ENCODE measurements at places on chromosomes 2 and 18.

- no peak for DNase-seq
Observed at GRCh38 chr2:1795261-1796231, 51.2 kb upstream of the PXDN start.

GRCh38 chr2:17818235-17818815, 2.1 kb downstream of the MSGN1 start:
- DNase-seq, result no peak

DNA sequence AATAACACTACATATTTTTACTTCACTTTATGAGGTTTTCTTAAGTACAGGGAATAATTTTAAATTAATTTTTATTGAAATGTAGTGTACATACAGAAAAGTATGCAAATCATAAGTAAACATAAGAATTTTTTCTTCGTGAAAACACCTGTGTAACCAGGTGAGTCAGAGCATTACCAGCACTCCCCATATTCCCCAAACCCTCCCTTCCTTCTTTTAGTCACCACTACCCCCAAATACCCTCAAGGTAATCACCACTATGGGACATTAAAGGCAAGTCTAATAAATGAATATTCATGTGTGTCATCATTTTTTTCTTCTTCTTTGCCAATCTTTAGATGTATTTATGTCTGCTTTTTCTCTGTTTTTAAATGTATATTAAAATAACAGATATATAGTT, 139.9 kb upstream of the LTBP1 start:
- DNase-seq, result no peak

DNA sequence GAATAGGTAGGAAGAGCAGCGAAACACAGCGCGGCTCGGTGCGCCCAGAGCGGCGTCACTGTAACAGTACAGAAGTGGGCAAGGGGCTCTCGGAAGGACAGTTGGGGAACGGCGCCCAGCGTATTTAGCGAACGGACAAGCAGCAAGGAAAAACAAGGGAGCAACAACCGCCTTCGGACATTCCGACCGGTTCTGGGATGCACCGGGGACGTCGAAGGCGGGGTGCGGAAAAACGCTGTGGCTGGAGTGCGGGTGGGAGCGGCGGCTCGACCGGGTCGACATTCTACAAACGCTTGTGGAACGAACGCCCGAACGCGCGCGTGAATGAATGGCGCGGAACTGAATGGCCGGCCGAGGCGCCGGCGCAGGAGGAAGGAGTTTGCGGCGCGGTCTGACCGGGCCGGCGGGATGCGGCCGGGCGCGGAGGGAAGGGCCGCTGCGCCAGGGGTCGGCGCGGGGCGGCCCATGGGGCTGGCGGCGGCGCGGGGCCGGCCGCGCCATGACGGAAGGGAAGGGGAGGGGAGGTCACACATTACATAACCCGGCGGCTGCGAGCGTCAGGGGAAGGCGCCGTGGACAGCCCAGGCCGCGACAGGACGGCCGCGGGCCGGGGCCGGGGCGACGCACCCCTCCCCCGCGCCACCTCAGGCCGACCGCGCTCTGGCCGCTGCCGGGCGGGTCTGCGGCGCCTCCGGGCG, 605 bp downstream of the REV1 start:
- peak; percentile 51 for DNase-seq

DNA sequence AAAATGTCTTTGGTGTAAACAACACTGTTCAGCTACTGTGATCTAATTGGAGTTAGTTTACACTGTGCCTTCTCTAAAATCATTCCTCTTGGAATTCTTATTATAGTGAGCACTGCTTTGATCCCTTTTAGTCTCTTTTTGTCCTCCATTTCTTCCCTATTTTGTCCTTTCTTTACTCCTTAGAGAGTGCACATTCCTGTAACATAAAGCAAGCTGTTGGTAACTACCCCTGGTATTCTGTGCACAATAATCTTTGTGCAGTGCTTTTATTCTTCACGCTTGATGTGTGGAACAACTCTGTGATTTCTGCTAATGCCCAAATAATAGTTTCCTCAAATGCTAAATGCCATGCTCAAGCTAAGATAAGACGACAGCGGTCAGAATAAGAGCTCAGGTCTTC, 401.5 kb downstream of the DPP10 start:
- no peak for DNase-seq

GRCh38 chr2:197786010-197786877, 1.1 kb upstream of the BOLL start:
- DNase-seq, result peak; percentile 47

GRCh38 chr2:81077396-81077795, 772.8 kb upstream of the LRRTM1 start:
- DNase-seq, result no peak

DNA sequence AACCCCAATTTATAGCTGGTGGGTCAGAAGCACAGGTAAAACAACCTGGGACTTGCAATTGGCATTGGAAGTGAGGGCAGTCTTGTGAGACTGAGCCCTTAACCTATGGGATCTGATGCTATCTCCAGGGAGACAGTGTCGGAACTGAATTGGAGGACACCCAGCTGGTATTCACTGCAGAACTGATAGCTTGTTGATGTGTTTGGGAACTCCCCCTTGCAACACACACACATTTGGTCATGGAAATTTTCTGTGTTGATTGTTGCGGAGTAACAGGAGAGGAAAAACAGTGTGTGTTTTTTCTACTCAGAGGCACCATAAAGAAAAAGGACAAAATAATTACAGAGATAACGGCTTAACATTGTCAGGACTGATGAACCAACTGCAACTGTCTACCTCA, 16.1 kb downstream of the TPGS2 start:
- DNase-seq, result no peak

DNA sequence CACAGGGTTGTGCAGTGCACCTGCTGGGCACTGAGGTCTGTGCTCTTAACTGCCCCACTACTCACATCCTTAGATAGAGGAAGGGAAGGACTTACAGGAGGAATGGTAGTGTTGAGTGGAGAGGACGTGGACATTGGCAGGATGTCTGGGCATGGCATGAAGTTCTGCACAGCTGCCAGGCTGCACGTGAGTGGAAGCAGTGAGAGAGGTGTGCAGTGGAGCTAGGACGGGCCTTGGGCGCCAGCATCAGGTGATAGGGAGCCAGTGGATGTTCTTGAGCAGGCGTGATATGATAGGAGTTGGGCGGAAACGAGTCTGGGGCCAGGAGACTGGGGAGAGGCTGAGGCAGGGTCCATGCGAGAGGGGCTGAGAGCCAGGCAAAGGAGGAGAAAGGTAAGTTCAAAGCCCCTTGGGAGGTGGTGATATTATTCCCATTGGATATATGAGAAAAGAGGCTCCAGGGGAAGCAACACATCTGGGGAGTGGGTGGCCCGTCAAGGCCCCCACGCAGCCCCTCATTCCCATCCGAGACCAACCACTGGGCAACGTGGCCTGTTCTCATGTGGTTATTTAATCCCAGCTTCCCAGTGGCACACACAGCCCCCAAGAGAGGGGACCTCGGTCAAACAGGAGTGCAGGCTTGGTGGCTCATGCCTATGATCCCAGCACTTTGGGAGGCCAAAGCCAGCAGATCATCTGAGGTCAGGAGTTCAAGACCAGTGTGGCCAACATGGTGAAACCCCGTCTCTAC, 45.7 kb upstream of the SNED1 start:
- no peak for DNase-seq

DNA sequence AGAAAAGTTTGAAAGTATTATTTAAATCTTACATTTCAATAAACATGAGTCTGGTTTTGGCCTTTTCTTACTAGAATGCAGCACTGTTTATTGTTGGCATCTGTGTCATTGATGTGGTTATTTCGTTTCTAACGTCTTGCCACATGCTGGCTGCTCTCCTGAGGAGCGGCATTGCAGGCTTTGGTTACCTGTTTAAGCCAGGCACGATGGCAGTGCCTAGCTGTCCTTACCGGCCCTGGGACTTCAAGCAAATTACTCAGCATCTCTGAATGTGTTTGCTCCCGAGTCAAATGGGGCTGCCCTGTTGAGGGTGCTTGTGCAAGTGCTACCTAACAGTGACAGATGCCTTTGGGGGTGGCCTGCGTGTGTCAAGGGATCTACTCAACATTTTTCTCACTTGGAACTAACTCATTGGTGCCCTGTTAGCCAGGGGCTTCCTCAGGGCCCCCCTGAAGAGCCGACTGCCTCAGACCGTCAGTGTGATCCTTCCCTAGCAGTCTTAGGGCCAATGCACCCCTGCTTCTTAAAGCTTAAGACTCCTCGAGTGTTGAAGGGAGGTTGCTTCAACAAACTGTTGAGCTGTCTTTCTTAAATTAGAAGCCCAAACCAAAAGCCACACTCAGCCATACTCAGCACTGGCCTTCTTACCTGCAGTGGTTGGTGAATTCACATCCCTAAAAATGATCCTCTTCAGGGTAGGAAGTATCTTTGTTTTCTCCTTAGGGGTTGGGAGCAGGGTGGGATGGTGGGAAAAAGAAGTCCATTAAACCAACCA, 151.5 kb downstream of the NCK2 start:
- no peak for DNase-seq

- no peak for DNase-seq
Observed at GRCh38 chr2:61537277-61537949, 743 bp downstream of the XPO1 start.

GRCh38 chr2:205593891-205594290, 88.4 kb upstream of the NRP2 start:
- DNase-seq, result no peak

- DNase-seq, result no peak
Observed at GRCh38 chr18:31596081-31596872, 4.6 kb downstream of the TTR start.

- no peak for DNase-seq
Observed at GRCh38 chr2:134659724-134660123, 59.1 kb downstream of the TMEM163 start.

- DNase-seq, result no peak
Observed at GRCh38 chr2:61736953-61737352, 116.9 kb downstream of the FAM161A start.

DNA sequence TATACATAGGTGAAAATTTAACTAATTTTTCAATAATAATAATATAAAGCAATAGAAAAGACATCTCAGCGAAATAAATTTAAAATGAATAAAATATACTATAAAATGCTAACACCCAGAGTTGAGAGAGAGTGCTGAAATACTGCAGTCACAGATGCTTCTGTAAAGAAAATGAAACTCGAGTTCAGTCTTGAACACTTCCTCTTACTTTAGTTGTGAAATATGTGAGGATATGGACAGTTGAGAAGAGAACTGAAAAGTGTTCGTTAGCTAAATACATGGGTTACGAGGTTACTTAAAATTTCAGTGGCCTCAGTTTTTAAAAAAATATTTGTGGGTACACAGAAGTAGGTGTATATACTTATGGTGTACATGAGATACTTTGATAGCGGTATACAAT, 106.8 kb downstream of the DNAH7 start:
- DNase-seq, result no peak

- DNase-seq, result no peak
Observed at GRCh38 chr2:28276076-28276618, 116.5 kb upstream of the FOSL2 start.

DNA sequence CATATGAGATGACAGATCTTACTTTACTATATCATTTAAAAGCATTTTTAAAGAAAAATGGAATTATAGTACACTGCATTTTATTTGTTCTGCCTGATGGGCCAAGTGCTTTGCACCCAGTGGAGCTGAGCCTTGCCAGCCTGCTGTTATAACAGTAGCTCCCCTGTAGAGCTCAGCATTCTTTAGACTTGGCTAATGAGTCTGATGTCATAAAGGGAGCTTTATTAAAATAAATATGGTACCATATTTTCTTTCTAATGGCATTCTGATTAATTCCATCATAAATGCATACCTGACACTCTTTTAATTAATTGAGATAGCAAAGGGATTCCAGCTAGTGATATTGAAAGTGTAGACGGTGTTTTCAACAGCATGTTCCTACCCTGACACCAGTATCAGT, 40.7 kb downstream of the PARD3B start:
- DNase-seq, result no peak

GRCh38 chr2:219402665-219403515, 15.2 kb upstream of the DNPEP start:
- DNase-seq, result peak; percentile 57

GRCh38 chr18:27235218-27235870, 50.2 kb upstream of the CHST9 start:
- DNase-seq, result no peak

GRCh38 chr18:22169889-22170420, 566 bp downstream of the GATA6 start:
- no peak for DNase-seq

GRCh38 chr2:237196409-237196808, 110.7 kb downstream of the COPS8 start:
- DNase-seq, result no peak

GRCh38 chr2:201647431-201647830, 4.1 kb upstream of the TMEM237 start:
- DNase-seq, result no peak

GRCh38 chr2:3284657-3285630, 92.7 kb downstream of the EIPR1 start:
- DNase-seq, result no peak

- no peak for DNase-seq
Observed at GRCh38 chr2:187917535-187917934, 363.3 kb upstream of the TFPI start.

GRCh38 chr18:30889519-30890301, 152.8 kb downstream of the DSC3 start:
- no peak for DNase-seq

- no peak for DNase-seq
Observed at GRCh38 chr18:23992089-23992940, 22.2 kb upstream of the TTC39C start.

- DNase-seq, result no peak
Observed at GRCh38 chr18:12839057-12839525, 44.9 kb downstream of the PTPN2 start.

DNA sequence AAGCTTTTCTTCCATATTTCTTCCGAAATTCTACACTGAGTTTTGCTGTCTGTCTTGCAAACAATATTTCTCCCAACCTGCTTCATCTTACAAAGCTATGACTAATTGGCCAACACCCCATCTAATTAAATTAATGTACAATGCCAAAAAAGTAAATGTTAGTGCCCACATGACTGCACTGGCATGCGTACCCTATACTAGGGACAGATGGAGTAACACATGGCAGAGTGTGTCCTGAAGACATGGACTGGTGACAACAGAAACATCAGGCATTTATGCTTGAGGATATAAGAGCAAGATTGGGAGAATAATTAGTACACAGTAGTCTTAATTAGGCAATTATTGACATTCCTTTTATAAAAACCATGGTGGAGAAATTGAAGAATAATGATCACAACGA, 66.8 kb downstream of the MREG start:
- DNase-seq, result no peak

Data from left colon (tissue), 2 donors.